ENCODE measurements at places on chromosomes 4 and X.

- no peak for DNase-seq
- H3K27me3 ChIP-seq: no peaks in the 10 kb centered on the region
- no peak overlapping the region for H3K4me3 ChIP-seq
- H3K4me1 ChIP-seq: no peaks in the 10 kb centered on the region
- H3K27ac ChIP-seq: no peak overlapping the region
Measured at GRCh38 chr4:106695501-106696262, 327.1 kb upstream of the GIMD1 start.

DNA sequence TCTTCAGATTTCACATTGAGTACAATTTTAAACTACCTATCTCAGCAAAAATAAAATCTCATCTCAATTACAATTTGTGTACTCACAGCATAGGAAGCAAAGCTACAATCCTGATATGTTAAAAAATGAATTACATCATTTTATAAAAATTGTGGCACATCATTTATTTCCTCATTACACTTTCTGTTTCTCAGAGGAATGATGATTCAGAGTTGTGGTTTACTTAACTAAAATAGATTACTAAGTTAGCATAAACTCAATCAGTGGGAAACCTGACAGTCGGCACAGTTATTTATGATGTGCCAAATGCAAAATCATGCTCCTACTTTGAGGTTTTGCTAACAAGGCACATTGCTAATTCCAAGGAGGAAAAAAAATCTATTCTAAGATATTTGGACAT is 325.0 kb downstream of the FBXO8 start:
- H3K27me3 ChIP-seq: no peaks in the 10 kb centered on the region
- H3K36me3 ChIP-seq: no peaks in the 10 kb centered on the region
- no peak overlapping the region for H3K27ac ChIP-seq

- H3K27me3 ChIP-seq: no peaks in the 10 kb centered on the region
- no peak overlapping the region for H3K27ac ChIP-seq
Measured at GRCh38 chrX:16368696-16369095, 201.4 kb downstream of the MAGEB17 start.

DNA sequence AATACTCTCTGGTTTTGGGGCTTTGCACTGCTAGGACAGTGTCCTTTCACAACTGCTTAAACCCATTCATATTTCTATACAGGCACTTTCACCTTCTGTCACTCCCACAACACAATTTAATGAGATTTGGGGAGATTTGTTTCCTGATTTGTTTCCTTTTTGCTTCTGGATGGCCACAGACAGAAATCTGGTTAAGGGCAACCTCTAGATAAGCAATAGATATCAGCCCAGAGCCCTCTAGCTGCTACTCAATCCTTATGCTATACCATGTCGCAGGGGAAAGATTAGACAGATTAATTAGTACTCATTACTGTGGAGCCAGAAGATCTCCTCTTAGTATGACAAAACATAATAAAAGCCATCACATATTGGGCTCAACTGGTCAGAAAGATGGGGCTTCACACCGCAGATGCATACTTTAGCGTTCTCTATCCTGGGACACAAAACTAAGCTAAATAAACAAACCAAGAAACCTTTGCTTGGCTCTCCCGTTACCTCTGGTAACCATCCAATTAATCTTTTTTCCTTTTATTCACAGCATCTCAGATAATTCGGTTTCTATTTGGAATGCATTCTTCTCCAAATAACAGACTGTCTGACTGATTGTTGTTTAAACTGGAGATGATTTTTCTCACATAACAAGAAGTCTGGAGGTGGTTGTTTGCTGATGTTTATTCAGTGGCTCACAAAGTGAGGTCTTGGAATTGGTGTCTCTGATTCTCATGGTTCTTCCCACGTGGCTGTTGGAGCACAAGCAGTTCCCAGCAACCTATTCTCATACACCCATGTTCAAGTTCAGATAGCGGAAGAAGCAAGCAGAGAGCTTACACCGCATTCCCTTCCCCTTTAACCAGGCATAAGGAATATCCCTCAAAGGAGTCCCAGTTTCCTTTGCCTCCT is 41.0 kb upstream of the ZNF330 start:
- H3K27ac ChIP-seq: no peak overlapping the region
- no peaks in the 10 kb centered on the region for H3K27me3 ChIP-seq
- no peak overlapping the region for H3K4me3 ChIP-seq
- DNase-seq: no peak

- H3K27ac ChIP-seq: no peak overlapping the region
- H3K4me3 ChIP-seq: no peak overlapping the region
- peaks cover 9% of the 10 kb centered on the region for H3K4me1 ChIP-seq
- DNase-seq: no peak
- H3K27me3 ChIP-seq: no peaks in the 10 kb centered on the region
Measured at GRCh38 chr4:26804925-26805324, 55.7 kb upstream of the STIM2 start.

DNA sequence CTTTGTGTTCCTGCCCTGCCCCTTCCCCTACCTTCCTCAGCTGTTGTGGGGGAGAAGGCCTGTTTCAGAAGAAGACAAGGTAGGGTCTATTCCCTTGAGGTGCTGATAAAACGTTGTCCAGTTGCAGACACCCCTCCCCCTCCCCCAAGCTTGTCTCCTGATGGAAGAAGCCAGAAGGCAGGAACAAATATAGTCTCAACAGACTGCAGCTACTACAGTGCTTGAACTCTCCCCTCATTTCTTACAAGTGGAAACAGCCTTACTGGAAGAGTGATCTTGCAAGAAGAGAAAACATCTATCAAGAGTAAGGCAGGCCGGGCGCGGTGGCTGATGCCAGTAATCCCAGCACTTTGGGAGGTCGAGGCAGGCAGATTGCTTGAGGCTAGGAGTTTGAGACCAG is 11.0 kb upstream of the MAP7D3 start:
- no peak overlapping the region for H3K27ac ChIP-seq
- no peaks in the 10 kb centered on the region for H3K4me1 ChIP-seq
- no peak overlapping the region for H3K4me3 ChIP-seq

DNA sequence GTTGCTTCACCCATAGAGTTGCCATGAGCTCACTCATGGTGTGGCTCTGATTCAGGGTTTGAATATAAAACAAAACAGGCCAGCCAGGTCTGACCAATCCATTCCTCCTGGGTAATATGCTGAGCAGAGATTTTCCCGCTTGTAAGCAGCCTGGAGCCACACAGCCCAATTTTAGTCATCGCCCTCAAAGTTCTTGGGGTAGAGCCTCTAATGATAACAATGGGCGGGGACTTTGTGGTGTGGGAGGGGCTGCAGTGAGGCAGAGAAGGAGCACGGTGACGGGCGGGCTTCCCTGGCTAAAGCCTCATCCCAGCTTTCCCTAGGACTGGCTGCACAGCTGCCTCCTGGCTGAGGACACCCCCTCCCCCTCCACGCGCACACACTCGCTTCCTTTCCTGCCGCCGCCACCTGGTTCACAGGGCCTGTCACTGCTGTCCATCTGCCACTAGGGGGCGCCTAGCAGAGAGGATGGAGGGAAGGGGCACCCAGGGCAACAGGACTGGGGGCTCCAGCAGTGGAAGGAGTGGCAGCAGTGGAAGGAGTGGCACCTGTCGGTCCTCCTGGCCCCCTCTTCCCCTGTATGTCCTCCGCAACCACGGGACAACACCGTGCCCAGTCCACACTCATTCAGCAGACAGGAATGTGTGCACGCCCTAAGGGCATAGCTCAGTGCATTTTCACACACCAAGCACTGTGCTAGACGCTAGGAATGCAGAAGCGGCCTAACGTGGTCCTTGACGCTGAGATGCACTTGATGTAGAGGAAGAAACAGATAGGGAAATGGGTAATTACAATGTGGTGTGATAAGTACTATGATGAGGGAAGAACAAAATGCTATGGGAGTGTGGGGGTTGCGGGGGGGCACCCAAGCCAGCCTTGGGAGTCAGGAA is 26.8 kb downstream of the PRPS1 start:
- peak overlapping the region; percentile 40 for H3K27ac ChIP-seq
- H3K4me1 ChIP-seq: no peaks in the 10 kb centered on the region
- H3K27me3 ChIP-seq: no peaks in the 10 kb centered on the region
- DNase-seq: no peak

DNA sequence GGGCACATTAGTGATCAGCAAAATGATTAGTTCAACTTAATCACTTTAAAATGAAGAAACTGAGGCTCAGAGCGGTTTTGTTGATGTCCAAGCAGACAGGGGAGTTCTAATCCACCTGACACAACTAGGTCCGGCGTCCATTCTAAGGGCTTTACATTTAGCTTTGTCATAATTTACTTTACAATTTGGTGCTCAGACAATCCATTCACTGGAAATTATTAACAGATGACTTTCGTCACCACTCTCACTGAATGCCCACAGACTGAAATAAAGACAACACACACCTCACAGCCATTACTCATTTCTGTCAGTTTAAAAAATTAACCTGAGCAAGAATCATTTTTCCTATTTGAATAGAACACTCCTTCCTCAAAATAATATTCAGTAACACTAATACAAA is 10.8 kb downstream of the NR3C2 start:
- H3K4me1 ChIP-seq: no peaks in the 10 kb centered on the region
- no peaks in the 10 kb centered on the region for H3K36me3 ChIP-seq
- H3K4me3 ChIP-seq: no peak overlapping the region
- H3K27me3 ChIP-seq: no peaks in the 10 kb centered on the region
- H3K27ac ChIP-seq: no peak overlapping the region
- no peak for DNase-seq
